ENCODE measurements at places on chromosomes 3 and 15.

- no peak for DNase-seq
Measured at GRCh38 chr3:148815316-148816110, 12.1 kb upstream of the CPB1 start.

DNA sequence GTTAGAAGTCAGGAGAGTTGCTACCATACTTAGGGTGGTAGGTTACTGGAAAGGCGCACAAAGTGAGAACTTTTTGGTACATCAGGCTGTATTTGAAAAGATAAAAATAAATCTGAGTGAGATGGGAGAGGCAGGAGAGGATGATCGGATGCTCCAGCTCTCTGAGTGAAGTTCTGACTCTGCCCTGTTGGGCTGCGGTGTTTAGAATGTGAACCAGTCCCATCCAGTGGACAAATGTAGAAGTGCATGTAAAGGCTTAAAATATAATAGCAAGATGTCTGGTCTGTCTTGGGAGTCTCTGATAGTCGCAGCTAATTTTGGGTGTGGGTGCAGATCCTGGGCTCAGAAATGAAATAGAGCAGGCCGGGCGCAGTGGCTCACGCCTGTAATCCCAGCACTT is 30.4 kb downstream of the ACKR2 start:
- no peak for DNase-seq

DNA sequence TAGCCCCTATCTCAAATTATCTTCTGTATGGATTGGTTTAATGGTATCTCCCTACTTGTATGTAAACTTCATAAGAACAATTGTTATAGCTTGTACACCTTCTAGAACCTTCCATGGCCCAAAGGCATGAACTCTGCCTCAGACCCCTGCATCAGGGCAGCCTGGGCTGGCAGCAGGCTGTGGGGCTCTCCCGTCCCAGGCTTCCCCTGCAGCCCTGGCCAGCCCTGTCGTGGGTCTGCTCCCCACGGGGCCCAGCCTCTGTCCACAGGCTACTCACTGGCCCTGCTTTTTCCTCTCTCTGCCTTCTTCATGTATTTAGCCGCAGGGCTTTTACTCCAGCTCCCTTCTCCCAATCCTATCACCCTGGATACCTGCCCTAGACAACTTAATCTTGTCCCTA is 4.4 kb downstream of the SCN5A start:
- DNase-seq, result no peak

DNA sequence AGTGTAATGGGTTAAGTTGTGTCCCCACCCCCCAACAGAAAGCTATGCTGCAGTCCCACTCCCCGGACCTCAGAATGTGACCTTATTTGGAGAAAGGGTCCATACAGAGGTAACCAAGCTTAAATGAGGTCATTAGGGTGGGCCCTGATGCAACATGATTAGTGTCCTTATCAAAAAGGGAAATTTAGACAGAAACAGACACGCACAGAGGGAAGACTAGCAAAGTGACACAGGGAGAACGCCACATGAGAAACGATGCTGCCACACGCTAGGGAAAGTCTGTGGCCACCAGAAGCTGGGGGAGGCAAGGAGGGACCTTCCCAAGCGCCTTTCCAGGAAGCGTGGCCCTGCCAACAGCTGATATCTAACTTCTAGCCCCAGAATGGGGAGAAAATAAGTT is 65.4 kb downstream of the RPN1 start:
- DNase-seq, result no peak

- no peak for DNase-seq
Measured at GRCh38 chr3:132695422-132695821, 26.8 kb downstream of the NPHP3 start.

- no peak for DNase-seq
Measured at GRCh38 chr15:29383367-29383766, 113.7 kb upstream of the NSMCE3 start.

DNA sequence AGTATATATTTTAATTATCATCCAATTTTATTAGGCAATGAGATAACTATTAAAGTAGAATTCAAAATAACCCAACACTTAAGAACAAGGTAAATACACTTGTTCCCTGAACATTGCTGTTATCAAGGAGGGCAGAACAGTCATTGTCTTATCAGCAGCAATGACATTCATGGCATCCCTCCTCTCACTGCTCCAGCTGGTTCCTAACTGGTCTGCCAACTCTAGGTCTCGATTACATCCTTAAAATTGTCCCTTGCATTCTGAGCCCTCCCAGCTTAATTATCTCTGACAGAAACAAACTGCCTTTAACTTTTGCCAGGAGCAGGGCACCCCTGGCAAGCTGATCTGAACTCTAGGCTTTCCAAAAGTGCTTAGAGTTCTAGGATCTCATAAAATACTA is 14.0 kb upstream of the DYNC1LI1 start:
- DNase-seq, result no peak

DNA sequence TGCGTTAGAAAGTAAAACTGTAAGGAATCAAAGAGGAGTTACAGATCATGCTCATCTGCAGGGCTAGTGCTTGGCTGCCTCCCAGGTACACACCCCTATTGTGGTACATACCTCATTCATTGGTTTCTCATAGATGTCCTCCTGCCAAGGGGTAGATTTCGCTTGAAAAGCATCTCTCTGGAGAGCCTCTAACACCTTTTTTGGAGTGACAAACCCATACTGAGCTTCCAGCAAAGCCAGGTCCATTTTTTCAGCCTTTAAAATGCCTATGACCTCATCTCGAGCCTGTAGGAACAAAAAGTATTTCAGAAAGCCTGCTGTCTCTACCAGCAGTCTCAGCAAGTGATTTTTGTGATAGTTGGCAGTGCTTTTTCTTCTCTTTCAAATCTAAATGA is 112.1 kb downstream of the CMSS1 start:
- no peak for DNase-seq

DNA sequence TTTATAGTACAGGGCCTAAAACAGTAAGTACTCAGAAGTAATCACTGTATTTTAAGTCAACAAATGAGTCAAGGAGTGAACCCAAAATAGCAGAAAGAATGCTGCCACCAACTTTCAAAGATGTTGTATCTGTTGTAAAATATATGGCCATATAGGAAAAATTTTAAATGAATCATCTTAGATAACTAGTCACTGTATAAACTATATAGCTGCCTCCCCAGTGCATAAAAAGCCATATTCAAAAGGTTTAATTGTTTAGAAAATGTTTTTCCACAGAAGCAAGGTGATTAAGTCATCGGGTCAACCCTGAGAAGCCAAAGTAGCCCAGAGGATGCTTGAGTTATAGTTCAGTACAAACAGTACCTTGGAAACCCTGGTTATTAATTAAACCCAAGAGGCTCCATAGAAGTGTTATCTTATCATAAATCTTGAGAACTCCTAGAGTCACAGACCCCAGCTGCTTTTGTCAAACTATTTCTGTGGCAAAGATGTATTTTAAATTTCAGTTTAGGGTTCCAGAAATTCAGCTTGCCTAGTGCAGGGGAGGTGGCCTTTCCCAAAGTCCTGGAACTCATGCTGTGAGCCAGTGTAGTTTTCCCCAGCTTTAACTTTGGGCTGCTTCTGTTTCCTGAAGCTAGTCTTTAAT is 39.2 kb downstream of the MBNL1 start:
- no peak for DNase-seq

DNA sequence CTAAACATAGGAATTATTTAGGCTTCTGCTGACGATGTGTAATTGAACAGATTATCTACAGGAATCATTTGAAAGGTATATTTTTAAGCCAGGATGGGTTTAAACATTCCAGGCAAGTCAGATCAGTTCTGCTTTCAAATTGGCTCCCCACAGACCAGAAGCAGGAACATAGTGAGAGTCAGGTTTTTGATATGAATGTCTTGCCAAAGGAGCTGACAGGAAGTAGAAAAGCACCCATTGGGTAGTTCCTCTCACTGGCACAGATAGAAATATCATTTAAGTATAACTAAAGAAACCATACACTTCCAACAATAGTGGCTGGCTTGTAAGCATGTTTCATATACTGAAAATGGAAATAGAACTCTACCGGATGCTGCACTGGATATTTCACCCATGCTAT is 95.2 kb downstream of the CLDN1 start:
- no peak for DNase-seq

GRCh38 chr15:35168464-35168863 is 83.4 kb upstream of the NANOGP8 start:
- no peak for DNase-seq

DNA sequence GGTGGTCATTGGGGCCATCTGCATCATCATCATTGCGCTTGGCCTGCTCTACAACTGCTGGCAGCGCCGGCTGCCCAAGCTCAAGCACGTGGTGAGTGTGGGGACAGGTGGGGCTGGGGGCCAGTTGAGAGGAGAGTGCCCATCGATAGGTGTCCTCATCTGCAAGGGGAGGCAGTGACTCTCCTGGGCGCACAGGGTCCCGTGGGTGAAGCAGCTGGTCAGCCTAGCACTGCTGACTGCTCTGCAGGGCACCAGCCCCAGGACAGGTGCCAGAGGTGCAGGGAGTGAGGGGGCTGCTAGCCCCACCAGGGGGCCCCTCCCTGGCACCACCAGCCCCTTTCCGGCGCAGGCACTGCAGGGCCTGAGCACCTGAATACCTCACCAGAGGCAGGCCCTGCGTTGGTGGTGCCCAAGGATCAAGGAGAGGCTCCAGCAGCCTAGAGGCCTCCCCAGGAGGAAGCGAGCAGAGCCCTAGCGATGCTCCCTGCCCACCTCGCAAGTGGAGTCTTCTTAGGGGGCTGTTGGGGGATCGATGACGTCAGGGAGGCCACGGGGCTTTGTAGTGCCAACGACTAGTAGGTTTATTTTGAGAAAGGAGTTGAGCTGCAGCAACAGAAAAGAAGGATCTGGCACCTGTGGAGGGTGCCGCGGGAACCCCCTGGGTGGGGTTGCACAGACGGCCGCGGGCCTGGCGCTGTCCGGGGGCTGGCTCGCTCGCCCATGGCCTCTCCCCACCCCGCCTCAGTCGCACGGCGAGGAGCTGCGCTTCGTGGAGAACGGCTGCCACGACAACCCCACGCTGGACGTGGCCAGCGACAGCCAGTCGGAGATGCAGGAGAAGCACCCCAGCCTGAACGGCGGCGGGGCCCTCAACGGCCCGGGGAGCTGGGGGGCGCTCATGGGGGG is 976 bp upstream of the ABTB1 start:
- DNase-seq, result peak; percentile 71

DNA sequence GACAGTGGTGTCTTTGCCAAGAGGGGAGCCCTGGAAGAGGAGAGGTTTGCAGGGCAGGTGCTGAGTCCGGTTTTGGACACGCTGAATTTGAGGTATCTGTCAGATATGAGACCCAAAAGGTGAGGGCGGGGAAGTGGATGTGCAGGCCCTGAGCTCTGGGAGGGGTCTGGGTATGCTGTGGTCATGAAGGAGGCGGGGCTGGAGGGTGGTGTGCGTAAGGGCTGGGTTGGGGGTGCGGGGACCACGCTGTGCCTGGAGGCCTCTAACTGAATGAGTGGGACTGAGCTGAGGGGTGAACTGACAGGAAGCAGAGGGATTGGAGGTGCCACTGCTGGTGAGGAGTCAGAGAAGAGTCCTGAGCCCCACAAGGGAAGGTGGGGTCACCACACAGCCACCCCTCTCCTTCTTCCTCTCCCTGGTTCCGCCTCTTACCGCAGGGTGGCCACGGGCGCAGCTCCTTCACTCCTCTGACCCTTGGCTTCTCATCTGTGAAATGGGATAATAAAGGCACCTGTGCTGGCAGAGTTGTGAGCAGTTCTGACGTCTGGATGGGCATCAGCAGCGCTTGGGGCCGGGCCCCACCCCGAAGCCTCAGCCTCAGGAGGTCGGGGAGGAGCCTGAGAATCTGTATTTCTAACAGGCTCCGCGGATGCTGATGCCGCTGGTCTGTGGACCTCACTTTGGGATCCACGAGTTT is 28.8 kb downstream of the PSTPIP1 start:
- no peak for DNase-seq

DNA sequence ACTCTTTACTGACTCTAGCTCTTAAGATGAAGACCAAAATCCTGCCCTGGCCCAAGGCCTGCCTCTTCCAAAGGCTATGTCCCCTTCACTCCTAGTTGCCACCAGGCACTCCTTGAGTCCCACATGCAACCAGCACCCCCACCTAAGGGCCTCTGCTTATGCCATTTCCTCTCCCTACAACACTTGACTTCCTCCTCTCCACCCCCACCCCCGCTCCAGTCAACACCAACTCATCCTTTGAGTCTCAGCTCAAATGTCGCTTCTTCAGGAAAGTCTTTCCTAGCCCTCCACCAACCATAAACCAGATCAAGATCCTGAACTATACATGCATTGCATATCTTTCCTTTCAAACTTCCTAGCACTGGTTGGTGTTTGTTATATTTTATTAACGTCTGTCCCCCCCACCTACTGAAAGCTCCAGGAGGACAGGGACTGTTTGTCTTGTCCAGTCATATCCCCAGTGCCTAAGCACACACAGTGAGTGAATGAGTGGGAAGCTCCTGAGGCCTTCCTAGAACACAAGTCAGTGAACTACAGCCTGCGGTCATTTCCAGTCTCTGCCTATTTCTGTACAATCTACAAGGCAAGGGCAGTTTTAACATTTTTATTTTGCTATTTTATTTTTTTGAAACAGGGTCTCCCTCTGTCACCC is 7.3 kb downstream of the TBC1D2B start:
- DNase-seq, result no peak

- DNase-seq, result no peak
Measured at GRCh38 chr3:106332884-106333283, 464.1 kb upstream of the CBLB start.
